Suppressor macrophage treated with lipopolysaccharide for 1 hour (primary cell): ENCODE measurements at places on chromosomes 16 and 17.

GRCh38 chr16:57764006-57764340 is 28.4 kb downstream of the KATNB1 start:
- DNase-seq: no peak

DNA sequence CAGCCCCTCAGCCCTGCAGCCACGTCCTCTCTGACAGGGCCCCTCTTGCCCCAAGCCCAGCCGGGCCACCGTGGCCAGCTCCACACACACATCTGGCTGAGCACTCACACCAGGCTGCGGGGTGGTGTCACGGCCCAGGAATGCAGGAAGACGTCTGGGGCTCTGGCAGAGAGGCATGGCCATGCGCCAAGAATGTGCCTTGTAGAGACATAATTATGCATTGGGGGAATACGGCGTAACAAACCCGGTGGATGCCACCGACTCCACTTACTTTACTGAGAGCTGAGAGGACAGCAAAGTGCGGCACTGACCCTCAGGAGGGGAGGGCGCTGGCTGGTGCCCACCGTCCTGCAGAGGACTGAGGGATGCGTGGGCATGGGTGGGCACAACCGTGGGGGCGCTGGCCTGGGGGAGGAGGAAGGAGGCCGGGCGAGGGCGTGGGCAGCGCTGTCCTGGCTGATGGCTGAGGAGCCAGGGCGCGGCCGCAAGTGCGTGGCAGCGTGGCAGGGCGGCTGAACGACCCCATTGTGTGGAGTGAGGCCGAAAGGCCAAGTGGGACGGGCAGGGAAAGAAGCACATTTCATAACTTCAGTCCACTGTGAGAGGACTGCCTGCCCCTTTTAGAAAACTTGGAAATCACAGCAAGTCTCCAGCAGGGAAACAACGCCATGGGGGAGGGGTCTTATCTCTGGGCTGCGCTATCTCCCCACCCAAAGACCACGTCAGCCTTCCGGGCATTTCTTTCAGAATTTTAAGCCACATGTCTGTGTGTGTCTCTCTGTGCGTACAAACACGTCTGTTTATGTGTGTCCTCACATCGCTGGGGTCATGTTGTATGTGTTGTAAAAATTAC is 30.6 kb downstream of the METRNL start:
- DNase-seq: no peak

GRCh38 chr16:86557587-86557986 is 2.6 kb upstream of the MTHFSD start:
- no peak for DNase-seq

GRCh38 chr17:74190154-74190553 is 13.3 kb upstream of the RPL38 start:
- DNase-seq: peak; percentile 51

DNA sequence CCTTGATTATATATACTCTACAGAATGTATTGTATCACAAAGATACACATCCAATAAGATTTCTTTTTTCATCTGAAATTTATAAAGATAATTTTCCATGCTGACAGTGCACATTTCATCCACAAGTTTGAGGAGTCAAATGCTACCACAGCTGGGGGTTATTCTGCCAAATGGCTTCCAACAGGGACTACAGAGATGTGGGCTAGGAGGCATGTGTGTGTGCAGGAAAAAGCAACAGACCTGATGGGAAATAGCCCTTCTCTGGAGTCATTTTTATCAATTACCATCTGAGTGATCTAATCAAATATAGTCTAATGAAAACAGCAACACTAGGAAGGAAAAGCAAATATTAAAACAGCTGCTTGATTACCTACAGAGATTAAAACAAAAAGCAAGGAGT is 290.5 kb downstream of the CEP112 start:
- no peak for DNase-seq

DNA sequence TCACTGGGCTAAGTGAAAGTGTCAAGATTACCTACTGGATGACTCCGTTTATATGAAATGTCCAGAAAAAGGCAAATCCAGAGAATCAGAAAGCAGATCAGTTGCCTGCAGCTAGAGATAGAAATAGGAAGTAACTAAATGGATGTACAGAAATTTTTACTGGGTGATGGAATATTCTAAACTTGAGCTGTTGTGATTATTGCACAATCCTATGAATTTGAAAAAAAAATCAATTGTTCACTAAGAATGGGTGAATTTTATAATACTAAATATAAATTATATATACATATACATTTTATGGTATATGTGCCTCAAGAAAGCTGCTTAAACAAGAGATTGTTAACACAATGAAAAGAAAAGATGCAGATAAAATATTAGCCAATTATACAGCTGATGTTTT is 181.1 kb upstream of the C16orf82 start:
- no peak for DNase-seq

- no peak for DNase-seq
These were observed 50.2 kb downstream of the AKAP1 start for GRCh38 chr17:57135026-57135788.

DNA sequence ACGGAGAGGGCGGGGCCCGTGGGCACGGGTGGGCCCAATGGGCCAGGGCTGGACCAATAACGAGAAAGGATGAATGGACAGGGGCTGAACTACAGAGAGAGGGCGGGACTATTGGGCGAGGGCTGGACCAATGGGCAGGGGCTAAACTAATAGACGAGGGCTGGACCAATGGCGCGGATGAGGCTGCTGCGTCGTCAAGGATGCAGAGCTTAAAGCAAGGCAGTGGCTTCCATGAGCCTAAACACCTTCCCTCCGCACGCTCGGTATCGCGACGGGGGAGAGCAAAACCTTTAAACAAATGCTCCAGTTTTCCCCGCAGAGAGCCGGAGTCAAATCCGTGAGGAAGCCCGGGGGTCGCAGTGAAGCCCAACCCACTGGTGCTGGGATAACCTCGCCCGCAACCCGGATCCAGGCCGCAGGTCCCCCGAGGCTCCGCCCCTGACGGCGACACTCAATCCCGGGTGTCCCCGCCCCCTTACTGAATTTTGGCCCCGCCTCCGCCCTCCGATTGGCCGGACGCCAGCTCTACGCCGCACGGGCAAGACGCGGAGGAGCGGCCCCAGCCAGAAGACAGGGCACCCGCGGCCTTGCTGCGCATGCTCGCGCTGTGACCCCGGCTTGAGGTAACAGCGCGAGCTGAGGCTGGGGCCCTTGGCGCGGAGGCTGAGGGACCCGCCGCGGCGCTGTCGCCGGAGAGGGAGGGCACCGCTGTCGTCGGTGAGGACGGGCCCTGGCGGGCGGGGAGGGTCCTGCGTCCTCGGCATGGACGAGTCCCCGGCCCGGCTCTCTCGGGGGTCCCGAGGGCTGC is at the start of gene FLYWCH2:
Gene FLYWCH2, plus strand, starts transcription at position 566 of the 808 bp plus-strand sequence. CDS start 13,235 bp downstream, outside the sequence.
- DNase-seq: peak; percentile 97
